ENCODE measurements at places on chromosomes 2 and 18.

DNA sequence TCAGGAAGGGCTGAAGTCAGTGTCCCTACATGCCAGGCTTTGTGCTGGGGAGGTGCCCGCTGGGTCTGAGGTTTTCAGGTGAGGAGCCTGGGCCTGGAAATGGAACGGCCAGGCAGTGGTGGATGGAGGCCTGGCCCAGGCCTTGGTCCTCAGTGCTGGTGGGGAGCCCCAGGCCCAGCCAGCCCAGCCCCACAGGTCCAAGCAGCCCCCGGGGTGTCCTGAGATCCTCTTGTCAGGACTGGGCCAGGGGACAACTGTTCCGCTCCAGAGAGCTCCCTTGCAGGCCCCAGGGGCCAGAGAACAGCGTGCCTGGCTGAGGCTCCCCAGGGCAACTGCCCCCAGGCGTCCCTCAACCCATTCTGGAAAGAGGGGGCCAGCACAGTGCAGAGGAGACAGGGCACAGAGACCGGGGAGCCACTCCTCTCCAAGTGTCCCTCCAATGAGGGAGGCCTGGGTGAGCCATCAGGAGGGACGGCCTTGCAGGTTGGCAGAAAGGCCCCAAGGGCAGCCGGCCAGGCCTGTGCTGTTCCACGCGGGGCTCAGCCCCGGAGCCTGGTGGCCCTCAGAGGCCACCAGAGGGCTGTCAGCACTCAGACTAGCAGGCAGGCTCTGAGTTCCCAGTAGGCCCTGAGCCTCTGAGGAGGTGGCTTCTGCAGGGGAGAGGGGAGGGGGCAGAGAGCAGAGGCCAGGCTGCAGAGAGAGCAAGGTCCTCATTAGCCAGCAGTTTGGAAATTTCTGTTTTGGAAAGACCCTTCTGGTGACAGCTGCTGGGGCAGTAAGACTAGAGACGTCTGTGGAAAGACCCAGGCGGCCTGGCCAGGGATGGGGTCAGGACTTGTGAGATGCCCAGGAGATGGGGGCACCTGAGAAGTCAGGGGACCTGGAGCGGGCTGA is 29.4 kb upstream of the SNED1 start:
- no peak for DNase-seq

GRCh38 chr2:241606186-241606585 is 30.8 kb downstream of the THAP4 start:
- no peak for DNase-seq

GRCh38 chr2:95258271-95258670 is 16.0 kb upstream of the PROM2 start:
- no peak for DNase-seq

GRCh38 chr18:40866968-40867367 is 1088.1 kb upstream of the PIK3C3 start:
- no peak for DNase-seq

DNA sequence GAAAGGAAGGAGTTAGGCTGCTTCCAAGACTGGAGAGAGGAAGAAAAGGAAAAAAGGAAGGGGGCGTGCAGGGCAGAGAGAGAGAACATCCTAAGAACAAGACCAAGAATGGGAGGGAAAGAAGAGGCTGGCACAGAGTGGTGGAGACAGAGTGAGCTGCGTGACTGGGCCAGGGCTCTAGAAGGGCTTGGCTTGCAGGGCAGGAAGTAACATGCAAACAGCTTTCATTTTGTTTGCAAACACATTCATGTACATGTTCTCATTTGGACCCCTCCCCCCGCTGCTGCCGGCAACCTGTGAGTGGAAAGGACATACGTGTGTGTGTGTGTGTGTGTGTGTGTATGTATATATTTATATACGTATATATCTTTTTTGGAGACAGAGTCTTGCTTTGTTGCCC is 46.8 kb upstream of the DNMT3A start:
- DNase-seq, result no peak

- no peak for DNase-seq
These were observed 49.7 kb downstream of the TNS1 start for GRCh38 chr2:217953011-217953481.

DNA sequence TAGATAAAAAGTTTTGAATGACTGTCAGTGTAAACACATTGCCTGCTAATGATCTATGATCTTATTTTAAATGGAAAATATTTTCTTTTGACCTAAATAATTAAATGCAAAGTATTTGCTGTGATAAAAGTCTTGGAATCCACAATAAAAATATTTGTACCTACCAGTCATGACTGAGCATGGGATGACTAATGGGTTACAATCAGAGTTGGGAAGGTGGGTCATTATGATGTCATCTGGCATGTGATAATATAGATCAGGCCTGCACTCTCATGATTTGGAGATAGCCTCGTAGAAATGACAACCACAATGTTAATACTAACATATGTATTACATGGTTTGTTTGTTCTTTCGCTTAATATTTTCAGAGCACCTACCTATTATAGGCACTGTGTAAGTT is 848.8 kb upstream of the KLHL29 start:
- DNase-seq, result no peak

DNA sequence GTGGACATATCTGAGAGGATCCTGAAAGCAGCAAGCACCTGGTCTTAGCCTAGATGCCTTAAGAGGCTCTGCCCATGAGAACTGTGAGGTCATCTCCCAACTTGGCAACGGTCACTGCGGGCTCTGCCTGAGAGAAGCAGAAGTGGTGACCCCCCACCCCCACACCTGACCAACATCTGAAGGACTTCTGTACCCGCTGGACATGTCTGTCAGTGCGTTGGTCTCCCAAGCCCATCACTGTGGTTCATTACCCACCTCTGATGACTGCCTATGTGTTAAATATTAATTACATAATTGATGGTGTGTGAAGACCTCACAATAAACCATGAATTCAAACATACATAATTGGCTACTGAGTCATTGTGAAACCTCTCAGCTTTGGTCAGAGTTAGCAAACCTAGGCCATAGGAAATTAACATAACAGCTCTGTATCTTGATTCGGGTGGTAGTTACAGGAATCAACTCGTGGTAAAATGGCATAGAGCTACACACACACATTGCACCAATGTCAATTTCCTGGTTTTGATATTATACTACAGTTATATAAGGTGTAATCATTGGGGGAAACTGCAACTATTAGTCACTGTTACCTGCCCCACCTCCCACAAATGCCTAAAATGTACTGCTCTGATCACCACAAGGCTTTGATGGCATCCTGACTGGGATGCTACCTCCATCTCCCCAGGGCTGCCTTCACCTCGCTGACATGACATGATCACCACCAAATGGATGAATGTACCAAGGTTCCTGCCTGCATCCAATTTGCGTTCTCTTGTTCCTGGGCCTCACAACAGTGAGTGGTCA is 4.3 kb upstream of the GALNT1 start:
- peak; percentile 70 for DNase-seq

GRCh38 chr2:241105641-241106040 is 3.6 kb upstream of the MTERF4 start:
- no peak for DNase-seq

- no peak for DNase-seq
These were observed 307.8 kb downstream of the NDUFA10 start for GRCh38 chr2:239717319-239717675.

- DNase-seq, result no peak
These were observed 232.0 kb upstream of the NETO1 start for GRCh38 chr18:73099759-73100158.

GRCh38 chr2:190533968-190534309 is 583 bp downstream of the NEMP2 start:
- DNase-seq, result peak; percentile 79

- DNase-seq, result peak; percentile 68
These were observed 278.0 kb downstream of the NEDD4L start for GRCh38 chr18:58321986-58322385.

- no peak for DNase-seq
These were observed 52.3 kb upstream of the ROCK1 start for GRCh38 chr18:21163647-21164547.

DNA sequence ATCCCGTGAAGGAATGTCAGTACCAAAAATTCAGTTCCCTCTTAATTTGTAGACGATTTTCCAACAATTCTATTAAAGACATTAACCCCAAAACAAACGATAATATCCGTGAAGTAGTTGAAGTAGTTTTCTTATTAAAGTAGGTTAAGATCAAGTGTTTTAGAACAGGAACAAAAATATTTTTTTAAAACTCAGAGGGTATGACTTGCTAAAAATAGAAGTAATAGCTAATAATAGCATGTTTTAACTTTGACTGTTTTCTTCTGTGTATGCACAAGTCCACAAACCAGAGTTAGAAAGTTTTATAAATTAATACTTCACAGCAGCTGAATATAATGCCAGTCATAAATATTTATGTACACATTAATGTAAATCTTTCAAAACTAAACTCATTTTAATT is 2.4 kb downstream of the DNAJC10 start:
- DNase-seq, result no peak

GRCh38 chr2:241217320-241218031 is 29.0 kb downstream of the ANO7 start:
- peak; percentile 51 for DNase-seq

DNA sequence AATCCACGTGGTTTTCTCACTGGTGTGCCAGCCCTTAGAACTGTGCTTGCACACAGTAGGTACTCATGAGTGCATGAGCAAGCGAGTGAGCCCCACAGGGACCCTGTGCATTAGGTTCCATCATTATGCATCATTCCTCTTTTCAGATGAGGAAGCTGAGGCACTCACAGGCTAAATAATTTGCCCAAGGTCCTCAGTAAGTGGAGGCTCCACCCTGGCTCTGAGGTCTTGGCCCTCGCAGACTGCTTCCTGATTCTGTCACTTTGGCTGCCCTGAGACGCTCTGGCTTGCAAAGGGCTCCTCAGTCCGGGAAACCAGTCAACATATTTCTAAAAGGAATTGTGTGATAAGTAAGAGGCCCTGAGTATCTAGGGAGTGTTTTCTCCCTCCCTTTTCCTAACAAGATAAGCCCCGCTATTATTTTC is 71.7 kb downstream of the IL1R2 start:
- DNase-seq, result no peak

DNA sequence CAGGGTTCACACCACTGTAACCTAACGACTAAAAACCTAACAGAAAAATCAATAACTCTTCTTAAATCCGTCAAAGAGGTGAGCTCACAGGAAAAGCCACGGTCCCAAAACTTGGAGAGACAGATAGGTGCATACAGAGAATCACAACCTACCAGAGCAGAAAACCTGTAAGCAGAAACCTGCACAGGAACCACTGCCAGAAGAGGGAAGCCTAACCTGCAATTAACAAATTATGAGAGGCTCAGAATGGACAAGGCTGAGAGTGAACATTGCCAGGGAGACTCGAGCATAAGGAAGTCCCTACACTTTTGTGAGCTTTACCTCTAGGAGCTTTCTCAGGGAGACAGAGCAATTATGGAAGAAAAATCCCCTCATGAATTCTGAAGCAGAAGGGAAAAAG is 156.2 kb upstream of the NETO1 start:
- DNase-seq, result no peak

DNA sequence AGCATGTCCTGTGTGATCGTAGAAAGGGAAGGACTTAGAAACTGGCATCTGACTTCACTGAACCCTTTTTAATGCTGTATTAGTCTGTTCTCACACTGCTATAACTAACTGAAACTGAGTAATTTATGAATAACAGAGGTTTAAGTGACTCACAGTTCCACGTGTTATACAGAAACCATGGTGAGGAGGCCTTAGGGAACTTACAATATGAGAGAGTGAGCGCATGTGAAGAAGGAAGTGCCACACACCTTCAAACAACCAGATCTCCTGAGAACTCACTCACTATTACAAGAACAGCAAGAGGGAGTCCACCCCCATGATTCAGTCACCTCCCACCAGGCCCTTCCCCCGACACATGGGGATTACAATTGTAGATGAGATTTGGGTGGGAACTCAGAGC is 811.3 kb downstream of the CPS1 start:
- peak; percentile 5 for DNase-seq

- peak; percentile 23 for DNase-seq
These were observed 107.5 kb upstream of the SRD5A2 start for GRCh38 chr2:31688282-31688681.

DNA sequence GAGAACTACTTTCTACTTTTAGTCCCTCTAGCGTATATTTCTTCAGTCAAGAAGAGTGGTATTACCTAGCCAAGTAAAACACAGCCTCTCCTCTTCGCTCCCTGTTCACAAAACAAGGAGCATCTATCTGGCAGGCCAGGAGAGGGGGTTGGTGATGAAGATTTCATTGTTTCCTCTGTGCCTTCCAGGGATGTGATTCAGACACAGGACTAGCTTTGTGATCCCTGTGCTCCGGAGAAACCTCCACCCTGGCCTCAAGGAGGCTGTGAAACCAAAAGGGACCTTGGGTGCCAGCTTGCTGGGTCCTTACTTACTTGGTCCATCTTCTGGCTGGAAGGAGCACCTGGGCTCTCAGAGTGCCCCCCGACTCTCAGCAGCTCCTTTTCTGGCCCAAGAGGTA is 5.7 kb downstream of the RHOB start:
- DNase-seq, result no peak

DNA sequence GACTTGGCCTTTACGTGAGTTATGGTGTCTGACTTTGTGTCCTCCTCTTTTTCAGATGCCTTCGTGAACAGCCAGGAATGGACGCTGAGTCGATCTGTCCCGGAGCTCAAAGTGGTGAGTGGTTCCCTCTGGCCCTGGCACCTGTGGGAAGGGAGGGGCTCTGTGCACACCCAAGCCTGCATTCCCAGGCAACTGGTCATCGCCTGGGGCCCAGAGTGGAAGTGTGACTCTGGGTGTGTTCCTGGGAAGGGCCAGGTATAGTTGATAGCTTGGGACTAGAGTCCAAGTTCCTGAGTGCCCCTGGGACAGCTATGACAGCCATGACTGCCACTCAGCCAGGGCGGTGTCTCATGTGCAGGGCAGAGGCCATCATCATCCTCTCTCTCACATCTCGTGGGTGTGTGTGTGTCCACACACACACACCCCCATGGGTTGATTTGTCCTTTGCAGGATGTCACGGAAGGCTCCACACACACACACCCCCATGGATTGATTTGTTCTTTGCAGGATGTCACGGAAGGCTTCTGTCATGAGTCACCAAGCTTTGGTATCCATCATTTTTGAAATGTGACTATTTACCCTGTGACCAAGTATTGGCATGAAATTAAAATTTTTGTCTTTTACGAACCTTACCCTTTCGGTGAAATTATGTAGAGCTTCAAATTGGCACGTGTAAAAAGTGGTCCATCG is 215.4 kb downstream of the AGAP1 start:
- no peak for DNase-seq

DNA sequence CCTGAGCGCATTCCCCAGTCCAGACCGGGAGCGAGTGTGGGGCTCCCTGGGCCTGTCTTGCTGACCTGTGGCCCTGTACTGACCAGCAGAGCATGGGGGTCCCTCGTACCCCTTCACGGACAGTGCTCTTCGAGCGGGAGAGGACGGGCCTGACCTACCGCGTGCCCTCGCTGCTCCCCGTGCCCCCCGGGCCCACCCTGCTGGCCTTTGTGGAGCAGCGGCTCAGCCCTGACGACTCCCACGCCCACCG is 5.3 kb downstream of the NEU4 start:
- no peak for DNase-seq

DNA sequence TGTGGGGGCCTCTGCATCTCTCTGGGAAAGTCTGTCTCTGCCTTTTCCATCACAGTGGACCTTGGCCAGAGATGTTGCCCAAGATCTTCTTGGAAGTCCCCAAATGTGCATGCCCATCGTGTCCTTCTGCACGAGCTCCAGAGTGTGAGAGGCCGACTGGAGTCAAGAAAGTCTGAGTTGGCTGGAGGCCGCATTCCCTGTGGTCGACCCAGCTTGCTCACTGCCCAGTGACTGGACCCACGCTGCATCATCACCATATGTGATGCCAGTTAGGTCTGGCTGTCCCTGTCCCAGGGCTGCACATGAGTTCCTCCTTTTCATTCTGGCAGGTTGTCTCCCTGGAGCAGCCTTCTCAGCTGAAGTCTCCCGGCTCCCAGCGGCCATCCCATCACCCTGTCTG is 93.8 kb downstream of the ARL4C start:
- DNase-seq, result no peak
